ENCODE measurements at places on chromosomes 12 and 14.

DNA sequence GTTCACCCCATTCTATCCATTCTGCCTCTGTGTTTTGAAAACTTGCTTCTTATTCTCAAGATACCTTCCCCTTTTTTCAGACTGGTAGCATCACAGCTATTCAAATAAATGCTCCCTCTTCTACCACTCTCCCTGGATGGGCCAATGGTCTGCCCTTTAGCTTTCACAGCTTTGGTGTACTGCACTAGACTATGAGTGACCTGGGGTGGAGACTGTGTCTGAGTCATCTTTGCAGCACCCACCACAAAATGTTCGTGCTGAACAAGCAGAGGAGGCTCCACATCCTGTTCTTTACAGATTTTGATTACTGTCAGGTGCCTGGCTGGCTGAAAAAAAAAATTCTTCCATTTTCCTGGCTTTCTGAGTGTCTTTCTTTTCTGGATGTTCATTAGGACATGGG is 1104.1 kb upstream of the TMEM132C start:
- H3K36me3 ChIP-seq: no peaks in the 10 kb centered on the region
- no peak for DNase-seq
- H3K27ac ChIP-seq: no peak overlapping the region
- no peaks in the 10 kb centered on the region for H3K4me1 ChIP-seq
- H3K27me3 ChIP-seq: no peaks in the 10 kb centered on the region

DNA sequence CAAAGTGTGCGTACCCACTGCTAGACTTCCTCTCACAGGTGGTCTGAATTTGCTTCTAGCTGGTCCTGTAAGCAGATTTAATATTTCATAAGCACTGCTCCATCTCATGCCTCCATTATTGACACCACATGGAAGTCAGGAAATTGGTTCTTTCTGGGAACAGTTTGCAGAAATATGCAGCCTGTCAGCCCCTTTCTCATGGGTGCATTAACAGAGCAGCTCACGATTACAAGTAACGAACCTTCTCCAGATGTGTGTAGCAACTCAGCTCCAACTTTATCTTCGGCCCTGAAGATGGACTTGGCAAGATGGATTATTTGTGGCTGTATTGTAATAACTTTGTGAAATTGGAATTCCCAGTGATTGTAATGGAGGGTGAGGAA is 214.5 kb upstream of the DDHD1 start:
- no peaks in the 10 kb centered on the region for H3K27me3 ChIP-seq
- H3K27ac ChIP-seq: no peak overlapping the region
- no peaks in the 10 kb centered on the region for H3K4me1 ChIP-seq
- H3K4me3 ChIP-seq: no peak overlapping the region

DNA sequence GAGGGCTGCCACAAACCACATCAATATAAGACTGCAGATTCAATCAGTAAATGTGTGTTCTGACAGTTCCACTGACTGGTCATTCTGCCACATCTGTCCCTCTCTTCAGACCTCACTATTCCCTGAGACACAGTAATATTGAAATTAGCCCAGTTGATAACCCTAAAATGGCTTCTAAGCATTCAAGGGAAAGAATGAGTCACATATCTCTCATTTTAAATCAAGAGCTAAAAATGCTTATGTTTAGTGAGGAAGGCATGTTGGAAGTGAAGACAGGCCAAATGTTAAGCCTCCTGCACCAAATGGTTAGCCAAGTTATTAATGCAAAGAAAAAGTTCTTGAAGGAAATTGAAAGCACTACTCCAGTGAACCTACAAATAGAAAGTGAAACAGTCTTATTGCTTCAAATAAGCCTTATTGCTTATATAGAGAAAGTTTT is 24.5 kb upstream of the KIF21A start:
- H3K27me3 ChIP-seq: no peaks in the 10 kb centered on the region
- DNase-seq: no peak
- no peak overlapping the region for H3K27ac ChIP-seq
- H3K4me3 ChIP-seq: no peak overlapping the region
- no peaks in the 10 kb centered on the region for H3K36me3 ChIP-seq
- no peaks in the 10 kb centered on the region for H3K4me1 ChIP-seq

- H3K4me3 ChIP-seq: no peak overlapping the region
- H3K27ac ChIP-seq: no peak overlapping the region
- no peaks in the 10 kb centered on the region for H3K36me3 ChIP-seq
- no peak for DNase-seq
- no peaks in the 10 kb centered on the region for H3K27me3 ChIP-seq
Measured at GRCh38 chr14:93909429-93910128, 17.6 kb upstream of the FAM181A start.

Measured in DND-41 (cell line).